ENCODE measurements at places on chromosomes 16 and 17.

DNA sequence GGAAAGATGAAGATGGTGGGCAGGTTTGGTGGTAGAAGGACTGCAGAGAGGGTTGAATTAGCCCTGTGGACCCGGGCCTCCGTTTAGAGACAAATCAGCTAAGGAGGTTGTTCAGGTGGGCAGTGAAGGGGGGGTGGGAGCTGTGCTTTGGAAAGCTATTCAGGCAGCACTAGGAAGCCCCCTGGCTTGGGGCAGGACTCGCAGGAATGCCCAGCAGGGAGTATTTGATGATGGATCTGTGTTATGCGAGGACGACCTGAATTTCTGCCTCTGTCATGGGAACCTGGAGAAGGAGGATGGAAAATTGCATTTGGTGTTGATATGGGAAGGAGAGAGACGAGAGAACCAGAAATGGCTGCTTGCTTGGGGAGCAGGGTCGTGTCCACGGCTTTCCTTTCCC is 3.5 kb downstream of the SPDYE4 start:
- no peak for DNase-seq

- no peak for DNase-seq
Observed at GRCh38 chr16:84047626-84048025, 5.0 kb upstream of the SLC38A8 start.

DNA sequence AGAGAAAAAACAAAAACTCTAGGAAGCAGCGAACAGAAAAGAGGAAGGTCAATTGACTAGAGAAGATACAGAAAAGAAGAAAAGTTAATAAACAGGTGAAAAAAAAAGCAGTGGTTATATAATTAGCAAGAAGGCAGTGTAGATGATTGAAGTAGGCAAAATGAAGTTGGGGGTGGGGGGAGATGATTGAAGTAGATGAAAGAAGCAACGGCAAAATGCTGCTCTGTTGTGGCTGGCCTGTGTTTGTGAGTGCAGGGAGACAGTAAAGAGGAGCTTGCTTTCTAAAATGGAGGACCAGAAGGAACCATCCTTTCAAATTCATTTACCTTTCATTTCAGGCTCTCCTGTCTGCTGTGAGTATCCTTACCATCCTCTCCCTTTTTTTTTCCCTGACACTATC is 3.6 kb downstream of the EVI2B start:
- DNase-seq: no peak

- DNase-seq: no peak
Observed at GRCh38 chr16:1647856-1648255, 30.2 kb upstream of the JPT2 start.

DNA sequence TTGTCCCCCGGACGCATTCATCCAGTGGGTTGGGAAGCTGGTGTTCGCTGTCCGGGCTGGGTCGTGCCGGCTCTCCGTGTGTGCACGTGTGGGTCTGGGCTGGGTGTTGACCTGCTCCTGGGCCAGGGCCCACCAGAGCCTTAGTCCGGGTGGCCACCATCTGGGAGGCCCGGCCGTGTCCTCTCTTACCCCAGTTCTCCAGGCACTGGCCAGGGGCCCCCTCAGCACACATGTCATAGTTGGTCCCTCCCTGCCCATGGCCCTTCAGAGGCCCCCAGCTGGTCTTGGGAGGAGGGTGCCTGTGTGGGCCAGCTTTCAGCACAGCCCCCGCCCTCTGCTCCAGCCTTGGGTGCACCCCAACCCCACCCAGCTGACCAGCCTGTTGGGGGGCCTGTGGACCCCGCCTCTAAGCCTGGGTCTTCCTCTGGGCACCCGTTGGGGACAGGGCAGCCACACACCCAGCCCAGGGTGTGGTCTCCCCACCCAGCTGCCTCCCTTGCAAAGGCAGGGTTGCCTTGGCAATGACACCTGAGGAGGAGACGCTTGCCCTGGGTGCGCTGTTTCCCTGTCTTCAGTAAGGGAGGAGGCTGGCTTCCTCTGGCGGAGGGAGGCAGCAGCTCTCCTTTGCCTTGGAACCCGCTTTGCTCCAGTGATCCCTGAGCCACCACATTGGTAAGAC is 77.4 kb downstream of the JPH3 start:
- DNase-seq: no peak

DNA sequence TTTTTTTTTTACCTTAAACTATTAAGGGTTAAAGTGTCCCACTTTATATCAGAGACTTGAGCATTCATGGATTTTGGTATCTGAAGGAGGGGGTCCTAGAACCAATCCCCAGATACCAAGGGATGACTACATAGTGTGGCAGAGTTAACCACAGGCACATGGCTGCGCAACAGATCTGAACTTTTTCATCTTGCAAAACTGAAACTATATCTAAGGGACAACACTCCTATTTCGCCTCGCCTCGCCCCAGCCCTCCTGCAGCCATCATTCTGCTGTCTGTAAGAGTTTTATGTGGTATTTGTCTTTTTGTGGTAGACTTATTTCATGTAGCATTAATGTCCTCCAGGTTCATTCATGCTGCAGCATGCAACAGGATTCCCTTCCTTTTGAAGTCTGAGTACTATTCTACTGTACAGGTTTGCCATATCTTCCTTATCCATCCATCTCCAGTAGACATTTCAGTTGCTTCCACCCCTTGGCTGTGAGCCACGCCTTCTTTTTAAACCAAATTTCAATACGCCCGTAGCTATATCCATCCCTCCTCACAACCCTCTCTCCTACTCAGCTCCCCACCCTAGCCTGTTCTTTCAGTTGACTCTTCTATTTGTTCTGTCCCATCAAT is 53.2 kb downstream of the AMFR start:
- no peak for DNase-seq

DNA sequence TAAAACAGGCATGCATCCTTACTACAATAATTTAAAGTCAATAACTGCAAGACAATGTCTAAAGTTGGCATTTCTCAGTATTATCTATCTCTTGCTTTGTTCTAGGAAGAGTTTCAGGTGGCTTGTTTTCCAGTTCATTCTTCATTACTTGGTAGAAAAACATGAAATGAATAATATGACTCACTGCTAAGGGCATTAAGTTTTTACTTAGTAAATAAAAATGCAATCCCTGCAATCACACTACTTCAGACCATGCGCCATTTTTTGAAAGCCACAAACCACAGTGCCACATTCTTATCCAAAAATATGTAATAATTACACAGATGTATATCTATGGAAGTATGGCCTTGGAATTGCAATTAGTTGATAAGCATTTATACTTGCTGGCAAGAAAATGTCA is 55.4 kb downstream of the CREBBP start:
- DNase-seq: no peak

Data from urinary bladder (tissue), 4 donors.